Hematopoietic multipotent progenitor cell treated with erythropoietin and hydrocortisone succinate and interleukin-3 and kit ligand, for 15 days (in vitro differentiated cells): ENCODE measurements at places on chromosomes 12 and 14.
A peak's percentile ranks its signal among the peaks of the same experiment; 100 is the strongest.

DNA sequence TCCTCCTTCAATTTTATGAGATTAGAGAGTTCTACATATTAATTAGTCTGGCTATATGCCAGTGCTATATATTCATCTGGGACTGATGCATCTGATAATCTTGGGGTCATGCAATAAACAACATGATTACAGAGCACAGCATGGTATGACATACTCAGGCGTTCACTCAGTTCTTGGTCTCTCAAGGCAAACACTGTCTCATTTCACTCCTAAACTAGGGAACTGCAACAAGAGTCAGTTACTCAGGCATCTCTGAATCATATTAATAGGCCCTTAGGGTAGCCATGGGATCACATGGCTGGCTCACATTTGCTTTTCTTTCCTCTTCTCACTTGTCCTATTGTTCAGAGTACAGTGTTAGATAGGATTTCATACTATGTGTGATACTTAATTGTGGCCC, 91.8 kb upstream of the TMEM260 start:
- DNase-seq: no peak

GRCh38 chr12:31406345-31406744, 80.4 kb upstream of the SINHCAF start:
- DNase-seq: no peak

- no peak for DNase-seq
Measured at GRCh38 chr14:95033031-95033430, 124.3 kb downstream of the DICER1 start.

DNA sequence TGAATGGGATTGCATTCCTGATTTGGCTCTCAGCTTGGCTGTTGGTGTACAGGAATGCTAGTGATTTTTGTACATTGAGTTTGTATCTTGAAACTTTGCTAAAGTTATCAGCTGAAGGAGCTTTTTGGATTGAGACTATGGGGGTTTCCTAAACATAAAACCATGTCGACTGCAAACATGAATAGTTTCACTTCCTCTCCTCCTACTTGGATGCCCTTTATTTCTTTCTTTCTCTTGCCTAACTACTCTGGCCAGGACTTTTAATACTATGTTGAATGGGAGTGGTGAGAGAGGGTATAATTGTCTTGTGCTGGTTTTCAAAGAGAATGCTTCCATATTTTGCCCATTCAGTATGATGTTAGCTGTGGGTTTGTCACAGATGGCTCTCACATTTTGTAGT, 141.5 kb downstream of the CEP83 start:
- DNase-seq: no peak

- DNase-seq: no peak
Measured at GRCh38 chr14:64409126-64409920, 21.2 kb downstream of the MTHFD1 start.

DNA sequence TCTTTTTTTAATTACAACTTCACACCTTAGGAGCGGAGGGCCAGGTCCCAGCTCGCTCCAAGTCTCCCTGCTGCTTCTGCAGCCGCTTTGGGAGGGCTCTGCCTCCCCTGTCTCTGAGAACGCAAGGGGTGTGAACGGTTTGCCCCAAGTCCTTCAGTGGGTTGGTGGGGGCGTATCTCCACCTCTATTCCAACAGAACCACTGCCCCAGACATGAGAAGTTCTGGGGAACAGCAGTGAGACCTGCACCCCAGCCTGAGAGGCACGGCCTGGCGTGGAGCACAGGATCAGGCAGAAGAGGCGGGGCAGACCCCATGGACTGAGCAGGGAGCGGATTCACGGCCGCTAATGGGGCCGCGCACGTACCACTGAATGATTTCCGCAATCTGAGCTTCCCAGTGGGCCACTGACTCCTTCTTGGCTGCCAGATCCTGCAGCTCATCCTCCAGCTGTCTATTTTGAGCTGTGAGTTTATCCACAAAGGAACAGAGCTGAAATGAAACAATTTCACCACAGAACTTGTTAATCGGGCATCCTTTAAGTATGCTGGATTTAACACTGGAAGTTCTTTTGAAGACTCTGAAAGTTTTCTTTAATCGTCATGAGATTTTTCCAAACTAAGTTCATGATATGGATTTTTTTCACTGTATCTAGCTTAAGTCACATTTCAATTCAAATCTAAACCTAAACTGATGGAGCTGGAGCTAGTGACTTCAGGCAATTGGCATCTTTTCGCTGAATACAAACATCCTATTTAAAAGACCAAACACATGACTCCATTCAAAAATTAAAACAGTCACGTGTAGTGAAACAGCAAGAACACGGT, 44.4 kb downstream of the AMN start:
- DNase-seq: no peak

- no peak for DNase-seq
Measured at GRCh38 chr12:48744251-48745008, 27.9 kb upstream of the CCNT1 start.

- no peak for DNase-seq
Measured at GRCh38 chr12:66753810-66754209, 74.9 kb upstream of the GRIP1 start.

DNA sequence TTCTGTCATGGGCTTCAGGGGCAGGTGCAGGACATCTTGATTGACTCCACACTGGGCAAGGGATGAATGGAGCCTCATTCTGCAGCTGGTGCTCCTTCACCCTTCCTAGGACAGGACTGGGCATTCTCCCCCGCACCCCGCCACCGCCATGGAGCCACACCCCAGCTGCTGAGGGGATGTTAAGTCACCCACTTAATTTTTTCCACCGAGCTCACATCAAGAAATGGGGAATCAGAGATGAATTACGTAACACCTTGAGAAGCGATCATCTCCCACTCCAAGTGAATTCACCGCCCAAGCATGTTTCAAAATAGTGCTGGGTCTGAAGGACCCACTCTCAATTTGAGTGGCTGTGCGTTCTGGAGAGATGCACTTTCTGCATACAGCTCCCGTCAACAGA, 94.2 kb downstream of the EML1 start:
- no peak for DNase-seq

DNA sequence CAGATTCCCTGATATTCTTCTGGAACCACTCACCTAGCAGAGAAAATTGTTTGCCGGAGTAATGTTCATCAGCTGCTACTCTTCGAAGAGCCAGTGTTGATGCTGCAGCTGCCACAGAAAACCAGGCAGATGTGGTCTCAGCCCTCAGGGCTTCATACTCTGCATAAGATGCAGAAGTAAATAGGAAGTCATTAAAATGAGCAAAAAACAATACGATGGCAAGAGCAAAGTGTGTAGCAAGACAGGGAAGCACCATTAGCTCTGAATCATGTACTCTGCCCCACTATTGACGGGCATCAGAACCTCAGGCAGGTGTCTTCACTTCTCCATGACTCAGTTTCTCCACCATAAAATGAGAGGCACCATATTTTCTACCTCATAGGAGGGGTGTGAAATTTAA, 991.6 kb upstream of the TMEM132C start:
- DNase-seq: no peak

DNA sequence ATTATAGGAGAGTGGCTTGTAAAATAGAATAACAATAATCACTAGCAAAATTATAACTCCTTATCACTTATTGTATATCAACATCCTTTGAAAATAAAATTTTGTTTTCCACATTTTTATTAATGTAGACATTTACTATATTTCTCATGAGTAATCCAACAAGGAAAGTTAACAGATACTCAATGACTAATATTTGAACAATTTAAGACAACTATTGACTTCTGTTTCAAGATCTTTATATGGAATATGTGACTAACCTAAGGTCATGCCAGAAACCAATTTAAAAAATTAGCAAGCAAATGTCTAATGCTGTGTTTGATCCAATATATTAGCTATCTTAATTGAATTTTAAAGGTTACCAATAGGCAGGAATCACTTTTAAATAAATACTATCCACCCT, 638.5 kb upstream of the FLRT2 start:
- DNase-seq: no peak

DNA sequence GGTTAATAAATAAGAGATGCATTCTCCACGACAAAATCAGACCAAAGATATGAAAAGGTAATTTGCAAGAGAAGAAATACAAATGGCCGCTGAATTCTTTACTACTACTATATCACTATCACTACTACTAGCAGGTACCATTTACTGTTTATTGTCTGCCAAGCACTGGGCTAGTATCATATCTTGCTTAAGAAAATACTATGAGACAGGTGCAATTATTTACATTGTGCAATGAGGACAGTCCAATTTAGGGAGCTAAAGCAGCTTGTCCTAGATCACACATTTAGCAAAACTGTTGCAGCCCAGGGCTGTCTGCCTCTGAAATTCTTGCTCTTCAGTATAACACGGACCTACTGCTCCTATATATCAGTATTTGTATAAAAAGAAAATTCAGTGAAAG, 52.8 kb downstream of the CRADD start:
- no peak for DNase-seq

DNA sequence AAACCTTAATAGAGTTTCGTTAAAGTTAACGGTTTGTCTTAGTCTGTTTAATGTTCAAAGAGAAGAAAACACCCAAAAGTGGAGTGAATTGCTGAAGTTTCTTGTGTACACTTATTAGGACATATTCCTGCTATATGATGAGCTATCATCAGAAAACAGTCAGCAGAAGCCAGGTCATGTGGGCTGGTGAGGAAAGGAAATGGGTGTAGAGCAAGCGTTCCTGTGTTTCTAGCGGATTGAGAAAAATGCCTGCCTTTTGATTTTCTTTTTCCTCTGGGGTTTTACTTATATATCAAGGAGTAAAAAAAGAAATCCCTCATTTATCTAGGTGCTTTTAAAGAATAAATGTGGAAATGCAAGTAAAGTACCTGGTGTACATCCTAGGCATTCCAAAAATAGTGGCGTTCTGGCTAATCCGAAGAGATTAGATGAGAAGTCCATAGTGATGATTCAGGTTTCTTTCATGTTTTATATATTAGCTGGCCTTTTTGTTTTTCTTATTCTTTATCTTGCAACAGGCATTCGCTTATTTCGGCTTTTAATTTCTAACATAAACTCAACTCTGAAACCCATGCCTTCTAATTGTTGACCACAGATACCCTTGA, 50.7 kb downstream of the FLRT2 start:
- no peak for DNase-seq

DNA sequence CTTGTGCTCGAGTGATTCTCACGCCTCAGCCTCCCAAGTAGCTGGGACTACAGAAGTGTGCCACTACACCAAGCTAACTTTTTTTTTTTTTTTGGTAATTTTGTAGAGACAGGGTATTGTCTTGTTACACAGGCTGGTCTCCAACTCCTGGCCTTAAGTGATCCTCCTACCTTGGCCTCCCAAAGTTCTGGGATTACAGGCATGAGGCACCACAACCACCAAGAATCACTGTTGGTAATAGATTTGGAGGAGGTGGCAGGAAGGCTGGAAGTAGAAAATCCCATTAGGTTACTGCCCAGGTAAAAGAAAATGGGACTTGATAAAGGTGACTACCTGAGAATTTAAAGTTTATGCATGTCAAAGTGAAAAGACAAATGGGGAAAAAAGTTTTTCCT, 1.4 kb upstream of the CDCA4 start:
- no peak for DNase-seq

DNA sequence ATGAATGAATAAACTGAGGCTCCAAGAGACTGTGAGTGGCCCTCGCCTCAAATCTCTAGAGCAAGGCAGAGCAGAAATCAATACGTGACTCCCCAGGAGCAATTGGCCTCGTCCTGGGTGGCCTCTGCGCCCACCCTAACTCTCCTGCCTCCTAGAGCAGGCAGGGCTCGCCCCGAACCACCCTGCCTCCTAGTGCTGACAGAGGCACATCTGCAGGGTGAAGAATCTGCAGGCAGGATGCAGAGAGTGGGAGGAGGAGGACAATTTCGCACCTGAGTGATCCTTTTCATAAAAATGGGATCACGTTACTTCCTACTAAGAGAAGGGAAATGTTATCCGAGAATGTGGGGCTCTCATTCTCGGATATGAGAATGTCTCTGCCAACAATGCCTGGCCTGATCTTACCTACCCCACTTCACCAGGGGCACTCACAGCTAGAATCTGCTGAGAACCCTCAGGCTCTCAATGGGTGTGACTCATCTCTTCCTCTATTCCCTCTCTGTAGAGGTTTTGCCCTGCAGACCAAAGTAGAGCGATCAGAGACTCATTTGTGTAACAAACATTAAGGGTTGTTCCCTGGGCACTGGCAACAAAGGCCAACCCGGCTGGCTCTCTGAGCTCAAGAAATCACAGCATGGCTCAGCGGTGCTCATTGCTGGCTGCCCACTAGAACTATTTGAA, 61.7 kb upstream of the BCL2L14 start:
- no peak for DNase-seq

GRCh38 chr14:88422047-88422446, 36.6 kb downstream of the SPATA7 start:
- no peak for DNase-seq

DNA sequence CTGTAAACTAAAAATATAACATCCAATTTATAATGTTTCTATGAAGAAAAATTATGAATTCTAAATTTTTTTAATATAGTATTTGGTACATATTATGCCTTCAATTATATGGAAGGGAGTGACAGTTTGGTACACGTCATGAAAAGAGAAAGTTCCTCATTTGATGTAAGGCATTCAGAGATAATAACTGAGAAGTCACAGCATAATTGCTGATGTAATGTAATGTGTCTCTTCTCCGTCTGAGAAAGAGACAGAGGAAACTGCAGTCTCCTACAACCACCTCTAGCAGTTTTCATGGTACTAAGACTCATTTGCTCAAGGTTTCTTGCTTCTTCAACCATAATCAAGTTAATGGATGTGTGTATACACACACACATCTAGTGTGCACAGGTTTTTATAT, 2.3 kb upstream of the CD69 start:
- DNase-seq: peak; percentile 59

- no peak for DNase-seq
Measured at GRCh38 chr14:100988956-100989355, 85.4 kb upstream of the RTL1 start.

- DNase-seq: no peak
Measured at GRCh38 chr14:78829274-78829673, 659.1 kb downstream of the NRXN3 start.

DNA sequence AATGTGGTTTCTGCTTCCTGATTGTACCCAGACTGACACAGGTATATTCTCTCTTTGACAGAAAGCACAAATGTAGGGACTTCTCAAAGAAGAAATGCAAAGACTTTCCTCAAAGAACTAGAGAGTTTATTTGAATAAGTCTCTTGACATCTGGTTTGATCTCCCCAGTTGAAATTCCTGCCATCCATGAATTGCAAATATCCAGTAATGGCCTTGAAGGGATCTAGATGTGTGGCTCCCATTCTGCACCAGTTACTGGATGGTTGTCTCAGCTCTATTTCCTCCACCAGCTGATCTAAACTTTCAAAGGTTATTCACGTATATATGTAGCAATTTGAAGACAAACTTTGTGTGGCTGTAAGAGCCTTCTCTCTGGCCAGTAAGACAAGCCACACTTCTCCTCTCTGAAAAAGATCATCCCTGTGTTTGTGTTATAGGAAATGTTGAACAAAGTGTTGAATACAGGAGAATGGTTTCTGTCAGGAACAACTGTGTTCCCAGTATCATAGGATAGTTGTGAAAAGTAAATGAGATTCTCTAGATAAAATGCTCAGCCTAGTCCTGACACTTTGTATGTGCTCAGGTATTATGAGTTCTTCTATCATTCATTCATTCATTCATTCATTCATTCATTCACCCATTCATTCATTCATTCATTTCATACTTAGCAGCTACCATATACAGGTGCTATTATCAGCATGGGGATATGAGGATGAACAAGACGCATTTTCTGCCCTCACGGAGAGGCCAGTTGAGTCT, 22.7 kb upstream of the GPRC5A start:
- DNase-seq: no peak
